Activated CD4-positive, alpha-beta T cell treated with anti-CD3 and anti-CD28 coated beads, Interleukin-2, amount 50 U/mL, for 16 hours (primary cell): ENCODE measurements at places on chromosomes 5 and 9.

- no peak for DNase-seq
Observed at GRCh38 chr5:80865551-80865950, 94.6 kb upstream of the RASGRF2 start.

- DNase-seq = no peak
Observed at GRCh38 chr9:76707510-76707909, 56.7 kb upstream of the PCA3 start.

DNA sequence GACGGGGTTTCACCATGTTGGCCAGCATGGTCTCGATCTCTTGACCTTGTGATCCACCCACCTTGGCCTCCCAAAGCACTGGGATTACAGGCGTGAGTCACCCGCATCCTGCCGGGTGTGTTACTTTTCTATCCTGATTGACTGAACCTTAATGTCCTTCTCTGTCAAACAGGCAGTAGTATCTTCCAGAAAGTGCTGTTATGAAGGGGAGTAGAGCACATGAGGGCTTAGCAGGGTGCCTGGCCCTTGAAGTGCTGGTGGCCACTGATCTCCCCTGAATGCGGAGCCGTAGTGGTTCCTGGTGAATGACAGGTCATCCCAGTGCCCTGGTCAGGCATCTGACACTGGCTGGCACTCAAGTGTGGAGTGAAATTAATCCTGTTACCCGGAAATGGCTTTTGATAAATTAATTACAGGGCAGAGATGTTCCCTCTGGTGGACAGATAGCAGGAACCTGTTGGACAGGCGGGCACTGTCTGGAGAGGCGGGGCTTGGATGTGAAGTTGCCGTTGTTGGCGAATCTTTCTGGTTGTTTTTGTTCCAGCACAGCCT lies 28.4 kb downstream of the PRRC2B start:
- DNase-seq = no peak

- DNase-seq = no peak
Observed at GRCh38 chr5:79851391-79851863, 139.6 kb downstream of the MTX3 start.

GRCh38 chr5:132427281-132428146 lies 58.0 kb downstream of the SLC22A5 start:
- peak; percentile 80 for DNase-seq

- peak; percentile 88 for DNase-seq
Observed at GRCh38 chr5:156920042-156920860, 42.8 kb downstream of the TIMD4 start.

DNA sequence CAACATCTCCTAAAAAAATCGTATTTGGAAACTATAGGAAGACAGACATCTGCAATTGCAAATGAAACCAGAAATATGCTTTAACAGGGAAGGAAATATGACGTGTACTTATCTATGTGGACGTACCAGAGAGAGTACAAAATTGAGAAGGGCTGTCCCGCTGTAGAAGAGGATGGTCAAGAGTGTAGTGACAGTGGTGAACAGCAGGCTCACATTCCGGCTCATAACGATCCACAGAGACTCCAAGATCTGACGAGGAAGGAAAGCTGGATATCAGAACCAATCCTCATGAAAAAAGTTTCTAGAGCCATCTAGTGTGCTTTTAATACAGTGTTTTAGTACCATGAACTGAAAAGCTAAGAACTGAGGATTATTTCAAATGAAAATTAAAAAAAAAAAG lies 37.1 kb upstream of the CTNNAL1 start:
- DNase-seq = no peak

GRCh38 chr5:112142769-112143270 lies 276.3 kb downstream of the EPB41L4A start:
- DNase-seq = no peak

DNA sequence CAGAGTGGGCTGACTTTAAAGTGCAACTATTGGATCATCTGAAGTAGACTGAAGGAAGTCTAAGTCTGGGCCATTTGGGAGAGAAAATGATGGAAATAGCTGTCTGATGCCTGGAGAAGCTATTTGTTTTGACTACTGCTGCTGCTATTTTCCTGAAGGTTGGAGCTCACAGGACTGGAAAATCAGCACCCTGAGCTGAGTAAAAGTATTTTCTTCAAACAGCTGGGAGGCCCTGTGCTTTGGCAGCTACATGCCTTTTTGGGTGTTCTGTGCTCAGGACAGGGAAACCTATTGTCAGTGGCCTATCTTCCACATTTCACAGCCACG lies 302.6 kb downstream of the ENC1 start:
- no peak for DNase-seq

- no peak for DNase-seq
Observed at GRCh38 chr5:168404365-168404764, 81.9 kb upstream of the RARS1 start.

DNA sequence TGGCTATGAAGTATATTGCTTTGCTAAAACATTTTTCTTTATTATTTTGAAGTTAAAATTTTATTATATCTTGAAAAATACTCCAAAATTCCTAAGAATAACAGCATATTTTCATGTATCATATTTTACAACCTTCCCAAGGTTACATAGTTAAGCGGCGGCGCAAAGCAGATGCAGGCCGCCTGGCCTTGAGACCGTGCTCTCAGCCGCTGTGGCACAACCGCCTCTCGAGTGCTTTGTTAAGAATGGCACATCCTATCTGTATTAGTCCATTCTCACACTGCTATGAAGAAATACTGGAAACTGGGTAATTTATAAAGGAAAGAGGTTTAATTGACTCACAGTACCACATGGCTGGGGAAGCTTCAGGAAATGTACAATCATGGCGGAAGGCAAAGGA lies 228.8 kb downstream of the ARRDC3 start:
- no peak for DNase-seq

- peak; percentile 76 for DNase-seq
Observed at GRCh38 chr9:72509635-72510034, 11.8 kb upstream of the TMC1 start.

- DNase-seq = no peak
Observed at GRCh38 chr5:149215478-149216090, 56.1 kb upstream of the AFAP1L1 start.

- no peak for DNase-seq
Observed at GRCh38 chr9:99722877-99723276, 98.8 kb upstream of the NR4A3 start.

DNA sequence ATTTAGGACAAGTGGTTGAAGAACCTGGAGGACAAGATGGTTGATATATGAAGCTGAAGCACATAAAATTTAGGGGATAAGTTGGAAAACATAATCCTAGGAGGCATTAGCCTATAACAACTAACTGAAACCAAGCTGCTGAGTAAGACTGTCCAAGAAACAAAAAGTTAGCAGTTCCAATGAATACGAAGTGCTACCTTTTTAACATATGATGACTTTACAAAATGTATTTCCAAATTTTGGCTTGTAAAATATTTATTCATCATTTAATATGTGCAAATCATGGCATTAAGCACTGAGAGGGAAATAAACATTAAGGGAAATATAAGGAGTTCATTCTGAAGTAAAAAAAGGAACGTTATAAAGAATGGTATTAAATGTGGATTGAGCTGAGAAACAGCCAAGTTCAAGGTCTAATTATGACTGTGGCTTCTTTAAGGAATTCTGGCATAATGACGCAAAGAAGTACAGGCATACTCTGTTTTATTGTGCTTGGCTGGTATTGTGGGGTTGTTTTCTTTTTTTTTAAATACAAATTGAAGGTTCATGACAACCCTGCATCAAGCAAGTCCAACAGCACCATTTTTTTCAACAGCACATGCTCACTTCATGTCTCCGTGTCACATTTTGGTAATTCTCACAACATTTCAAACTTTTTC lies 7.7 kb downstream of the RAPGEF6 start:
- no peak for DNase-seq
